Esophagus squamous epithelium (tissue), 5 donors: ENCODE measurements at places on chromosomes 2 and 18. TPM values are rescaled to one million over a fixed set of nuclear protein-coding genes. Genes with fewer than 3 reads are reported as not detected.

GRCh38 chr2:28567061-28567471 is 71.2 kb downstream of the PLB1 start:
- DNase-seq = no peak

DNA sequence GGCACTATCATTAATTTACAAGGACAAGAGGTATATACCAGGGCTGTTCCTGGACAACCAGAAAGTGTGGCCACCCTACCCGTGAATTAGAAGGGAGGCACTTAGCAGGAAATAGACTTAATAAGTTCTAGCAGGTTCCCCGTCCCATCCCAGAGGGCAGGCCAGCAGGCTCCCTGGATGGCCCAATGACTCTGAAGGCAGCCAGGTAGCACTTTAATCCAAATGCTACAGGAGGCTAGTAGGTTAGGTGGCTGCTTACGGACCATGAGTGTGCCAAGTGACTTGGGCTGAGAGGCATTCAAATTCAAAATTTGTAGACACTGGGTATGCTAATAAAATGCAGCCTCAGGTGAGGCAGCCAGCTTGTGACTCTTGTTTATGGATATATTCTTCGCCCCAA is 123.9 kb downstream of the UXS1 start:
- DNase-seq = no peak

The UPP2 gene
- total RNA-seq = not detected

The GCG gene
- not detected for total RNA-seq

GRCh38 chr2:105518897-105519296 is 120.0 kb upstream of the FHL2 start:
- no peak for DNase-seq

- DNase-seq = no peak
Measured at GRCh38 chr2:3641841-3642421, 16.1 kb upstream of the ALLC start.

DNA sequence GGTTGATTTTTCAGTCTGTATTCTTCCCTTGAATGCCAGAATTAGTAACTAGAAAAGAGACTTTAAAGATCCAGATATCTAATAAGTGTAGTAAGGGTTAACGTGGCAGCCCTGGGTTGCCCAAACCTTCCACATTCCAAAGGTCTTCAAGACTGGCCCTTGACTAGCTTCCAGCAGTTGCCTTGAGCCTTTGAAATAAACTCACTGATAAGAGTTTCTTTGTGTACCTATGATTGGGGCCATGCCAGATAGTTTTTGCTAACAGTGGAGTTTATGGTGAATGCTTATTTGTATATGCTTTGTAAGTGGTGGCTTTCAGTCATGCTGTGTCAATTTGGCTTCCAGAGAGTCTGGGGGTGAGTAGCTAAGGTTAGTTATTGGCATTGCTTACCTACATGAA is 722.3 kb downstream of the RNF144A start:
- no peak for DNase-seq

GRCh38 chr2:45904946-45905631 is 253.6 kb downstream of the PRKCE start:
- no peak for DNase-seq

- DNase-seq = no peak
Measured at GRCh38 chr2:241767464-241768250, 9.0 kb upstream of the GAL3ST2 start.

- DNase-seq = no peak
Measured at GRCh38 chr18:33812186-33812585, 234.2 kb downstream of the ASXL3 start.

GRCh38 chr18:63992751-63993150 is 22.9 kb downstream of the SERPINB8 start:
- DNase-seq = no peak

DNA sequence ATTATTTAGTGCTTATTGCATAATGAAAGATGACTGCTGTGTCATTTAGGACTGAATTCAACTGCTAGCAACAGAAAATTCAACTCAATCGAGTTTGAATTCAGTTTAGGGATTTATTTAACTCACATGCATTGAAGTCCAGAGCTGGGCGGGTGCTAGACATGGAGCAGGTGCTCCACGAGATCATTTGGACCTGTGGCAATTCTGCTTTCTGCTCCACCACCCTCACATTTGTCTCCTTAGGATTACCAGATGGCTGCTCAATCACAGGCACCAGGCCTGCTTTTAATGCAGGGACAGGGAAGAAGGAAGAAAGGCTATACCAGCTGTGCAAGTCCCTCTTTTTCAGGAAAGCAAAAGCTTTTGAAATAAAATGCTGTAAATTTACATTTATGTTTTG is 572.9 kb upstream of the SLC8A1 start:
- DNase-seq = no peak

The SCN3A gene
- total RNA-seq = 0.57 TPM

GRCh38 chr2:41483982-41484857 is 563.6 kb upstream of the PKDCC start:
- no peak for DNase-seq

The DNAJC5G gene
- total RNA-seq = 0.38 TPM

GRCh38 chr2:8551622-8552074 is 130.2 kb upstream of the ID2 start:
- DNase-seq = no peak

The PLEK gene
- total RNA-seq = 3.2 TPM

GRCh38 chr18:79062806-79063205 is 6.4 kb upstream of the ATP9B start:
- no peak for DNase-seq

GRCh38 chr2:217611056-217611455 is 391.7 kb downstream of the TNS1 start:
- DNase-seq = no peak

DNA sequence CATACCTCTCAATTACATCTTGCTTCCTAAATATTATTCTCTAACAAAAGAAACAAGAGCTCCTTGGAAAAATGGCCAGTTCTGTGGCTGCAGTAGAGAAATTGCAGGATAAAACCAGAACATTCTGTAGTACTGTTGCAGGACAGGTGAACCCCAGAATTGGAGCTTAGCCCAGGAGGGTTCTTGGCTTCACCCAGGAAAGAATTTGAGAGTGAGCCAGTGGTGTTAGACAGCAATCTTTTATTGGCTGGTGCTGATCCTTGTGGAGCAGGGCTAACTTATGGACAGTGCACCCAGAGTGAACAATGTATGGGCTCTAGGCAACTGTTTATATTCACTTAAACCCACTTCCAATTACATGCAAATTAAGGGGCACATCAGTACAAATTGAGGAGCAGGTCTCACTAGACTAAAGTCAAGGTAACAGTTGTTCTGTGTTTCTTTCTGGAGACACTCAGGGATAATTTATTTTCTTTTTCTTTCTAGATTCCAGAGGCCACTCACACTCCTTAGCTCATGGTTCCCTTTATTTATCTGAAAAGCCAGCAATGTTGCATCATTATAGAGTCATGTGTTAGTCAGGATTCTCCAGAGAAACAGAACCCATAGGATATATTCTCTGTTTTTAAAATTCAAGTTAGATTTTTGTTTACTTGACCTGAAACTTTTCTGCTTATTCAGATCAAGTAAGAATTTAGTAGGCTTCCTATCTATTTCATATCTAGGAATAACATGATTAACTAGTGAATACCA is 348.1 kb downstream of the CCDC85A start:
- no peak for DNase-seq

- DNase-seq = no peak
Measured at GRCh38 chr2:100643467-100643866, 80.7 kb downstream of the PDCL3 start.

DNA sequence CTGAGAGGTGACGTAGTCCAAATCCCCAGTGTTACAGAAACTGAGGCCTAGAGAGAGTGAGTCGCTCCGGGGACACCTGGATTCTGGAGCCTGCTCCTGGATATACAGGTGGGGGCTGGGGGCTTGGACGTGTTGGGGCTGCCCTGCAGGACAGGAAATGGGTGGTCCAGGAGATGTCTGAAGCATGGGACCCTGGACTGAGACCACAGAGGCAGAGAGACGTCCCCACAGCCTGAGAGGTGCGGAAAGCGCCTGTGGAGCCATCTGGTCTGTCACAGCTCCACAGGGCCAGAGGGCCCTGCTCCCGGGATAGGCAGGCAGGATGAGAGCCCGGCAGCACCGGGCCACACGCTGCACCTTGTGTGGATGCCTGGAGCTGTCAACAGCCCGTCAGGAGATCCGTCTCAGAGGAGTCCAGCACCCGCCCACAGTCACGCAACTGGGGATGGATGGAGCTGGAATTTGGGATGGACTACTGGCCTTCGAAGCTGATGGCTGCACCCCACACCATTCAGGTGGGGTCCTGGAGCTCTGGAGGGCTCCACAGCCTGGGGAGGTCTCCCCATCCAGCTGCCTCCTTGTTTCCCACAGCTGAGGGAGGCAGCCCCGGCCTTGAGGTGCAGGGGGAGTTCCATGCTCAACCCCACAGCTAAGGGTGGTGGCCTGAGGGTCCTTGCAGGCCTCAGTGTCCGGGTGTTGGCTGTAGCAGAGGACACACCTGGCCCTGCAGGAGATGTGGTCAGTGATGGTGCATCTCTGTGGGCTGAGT is 303.0 kb downstream of the NDUFA10 start:
- no peak for DNase-seq

The THADA gene
- total RNA-seq = 15.2 TPM

- DNase-seq = no peak
Measured at GRCh38 chr2:219522111-219523030, 8.1 kb downstream of the ASIC4 start.

GRCh38 chr2:203787979-203788378 is 79.6 kb upstream of the CTLA4 start:
- DNase-seq = no peak

- no peak for DNase-seq
Measured at GRCh38 chr2:151947813-151948165, 119.6 kb upstream of the ARL5A start.

The LRRTM1 gene
- total RNA-seq = not detected

DNA sequence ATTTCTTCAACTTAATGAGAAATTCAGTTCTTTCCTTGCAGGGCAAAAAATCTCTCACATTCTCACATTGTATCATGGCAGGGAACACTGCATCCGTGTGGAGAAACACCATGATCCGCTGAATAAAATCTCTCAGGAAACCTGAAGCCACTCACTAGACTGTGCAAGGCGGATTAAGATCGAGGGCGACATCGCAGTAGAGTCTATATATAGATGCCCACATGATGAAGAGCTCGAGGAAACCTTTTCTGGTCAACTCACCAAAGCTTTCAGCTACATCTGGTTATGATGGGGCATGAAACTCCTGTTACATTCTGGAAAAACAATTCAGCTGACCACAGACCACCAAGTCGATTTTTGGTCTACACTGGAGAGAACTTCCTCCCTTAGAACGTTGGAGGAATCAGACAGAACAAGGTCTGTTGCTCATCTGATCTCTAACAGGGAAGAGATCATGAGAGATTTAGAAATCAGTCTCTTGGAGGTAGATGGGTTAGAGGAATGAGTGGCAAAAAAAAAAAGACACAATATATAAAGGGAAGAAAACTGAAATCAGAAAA is 162.9 kb upstream of the ZNF516 start:
- no peak for DNase-seq

DNA sequence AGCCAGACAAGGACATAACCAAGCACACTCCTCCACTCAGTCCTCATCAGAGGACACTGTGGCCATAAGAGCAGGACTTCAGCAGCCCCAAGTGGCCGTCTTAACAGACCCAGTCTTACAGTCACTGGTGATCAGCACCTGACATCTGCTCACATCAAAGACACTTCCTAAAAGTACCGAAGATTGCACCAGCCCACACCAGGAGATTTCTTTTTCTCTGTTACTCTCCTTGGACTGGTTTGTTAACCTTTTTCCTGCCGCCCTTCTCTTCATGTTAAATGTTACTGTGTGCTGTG is 44.1 kb downstream of the MRPS5 start:
- DNase-seq = no peak

GRCh38 chr18:48792611-48793380 is 158.0 kb downstream of the SMAD7 start:
- no peak for DNase-seq
